ENCODE measurements at places on chromosomes 7 and 10. TPM values are rescaled to one million over a fixed set of nuclear protein-coding genes. Genes with fewer than 3 reads are reported as not detected.
A peak's percentile ranks its signal among the peaks of the same experiment; 100 is the strongest.

GIMAP1 gene
- 3.6 TPM for total RNA-seq

DNA sequence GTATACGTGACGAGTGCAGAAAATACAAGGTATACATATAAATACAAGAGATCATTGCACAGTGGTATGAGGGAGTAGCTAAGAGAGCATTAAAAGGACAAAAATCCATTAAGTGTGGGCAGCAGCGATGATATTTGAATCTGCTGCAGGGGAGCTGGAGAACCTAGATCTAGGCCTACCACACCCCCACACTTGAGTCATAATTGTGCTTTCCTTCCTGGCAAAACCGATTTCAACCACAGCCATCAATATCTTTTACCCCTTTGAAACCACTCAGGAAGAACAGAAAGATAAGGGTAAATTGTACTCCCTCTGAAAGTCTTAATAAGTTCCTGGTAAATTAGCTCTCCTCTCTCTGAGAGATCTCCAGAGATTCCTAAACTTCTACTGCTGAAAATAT, 345.0 kb downstream of the SORCS1 start:
- H3K4me3 ChIP-seq, result no peak overlapping the region
- H3K4me1 ChIP-seq, result peaks cover 3% of the 10 kb centered on the region
- no peaks in the 10 kb centered on the region for H3K27me3 ChIP-seq
- no peaks in the 10 kb centered on the region for H3K36me3 ChIP-seq
- H3K27ac ChIP-seq, result no peak overlapping the region

- H3K27me3 ChIP-seq, result peaks cover 8% of the 10 kb centered on the region
- DNase-seq, result peak; percentile 12
- H3K4me3 ChIP-seq, result peak overlapping the region; percentile 84
- peaks cover 4% of the 10 kb centered on the region for H3K36me3 ChIP-seq
- H3K27ac ChIP-seq, result no peak overlapping the region
Measured at GRCh38 chr10:6204341-6205191, 1.8 kb downstream of the PFKFB3 start.

MYO3A gene
- total RNA-seq, result 11.4 TPM

SEMA3E gene
- total RNA-seq, result 0.62 TPM

- no peak overlapping the region for H3K4me3 ChIP-seq
- no peaks in the 10 kb centered on the region for H3K4me1 ChIP-seq
- no peak overlapping the region for H3K27ac ChIP-seq
Measured at GRCh38 chr7:30237271-30237695, 47.1 kb upstream of the ZNRF2 start.

DNA sequence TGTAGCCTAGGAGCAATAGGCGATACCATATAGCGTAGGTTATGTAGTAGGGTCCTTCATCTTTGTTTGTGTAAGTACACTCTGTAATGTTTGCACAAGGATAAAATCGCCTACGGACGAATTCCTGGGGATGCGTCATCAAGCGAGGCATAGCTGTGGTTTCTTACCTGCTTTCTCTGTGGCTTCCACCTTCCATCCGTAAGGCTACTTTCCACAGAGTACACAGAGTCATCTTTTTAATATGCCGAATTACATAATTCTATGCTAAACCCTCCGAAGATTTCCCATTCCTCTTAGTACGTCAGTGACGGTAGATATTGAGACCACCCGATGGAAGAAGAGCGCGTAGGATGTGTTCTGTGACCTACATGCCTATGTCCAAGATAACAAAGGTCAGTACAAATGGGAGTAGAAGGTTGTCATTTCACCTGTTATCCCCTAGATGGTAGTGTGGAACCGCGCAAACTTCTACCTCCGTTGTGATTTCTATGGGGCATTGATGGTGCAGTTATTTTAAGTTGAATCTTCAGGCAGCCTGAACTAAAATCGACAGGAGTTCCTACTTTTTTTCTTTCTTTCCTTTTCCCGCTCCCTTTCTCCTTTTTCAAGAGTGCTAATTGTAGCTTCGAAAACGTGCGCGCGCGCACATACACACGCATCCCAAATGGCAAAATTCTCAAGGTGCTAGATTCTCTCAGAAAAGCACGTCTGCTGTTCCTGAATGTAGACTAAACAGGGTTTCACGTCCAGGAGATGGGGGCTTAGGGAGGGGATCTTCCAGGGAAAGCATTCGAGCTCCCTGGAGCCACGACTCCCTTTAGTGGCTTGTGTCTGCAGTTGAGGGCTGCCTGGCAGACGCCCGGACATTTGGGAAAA, 111.7 kb upstream of the MBL2 start:
- peaks cover 13% of the 10 kb centered on the region for H3K4me1 ChIP-seq
- H3K27ac ChIP-seq, result no peak overlapping the region
- no peaks in the 10 kb centered on the region for H3K27me3 ChIP-seq
- DNase-seq, result peak; percentile 54

- H3K27me3 ChIP-seq, result peaks cover 1% of the 10 kb centered on the region
- no peak for DNase-seq
- H3K36me3 ChIP-seq, result no peaks in the 10 kb centered on the region
- peaks cover 6% of the 10 kb centered on the region for H3K4me1 ChIP-seq
- H3K27ac ChIP-seq, result no peak overlapping the region
Measured at GRCh38 chr10:59383436-59383835, 21.1 kb upstream of the FAM13C start.

- H3K27me3 ChIP-seq, result peaks cover 1% of the 10 kb centered on the region
- H3K27ac ChIP-seq, result no peak overlapping the region
- H3K4me3 ChIP-seq, result no peak overlapping the region
Measured at GRCh38 chr7:116899308-116899707, 36.9 kb downstream of the CAPZA2 start.

Measured in endothelial cell (in vitro differentiated cells).